ENCODE measurements at places on chromosomes 12 and 14. TPM values are rescaled to one million over a fixed set of nuclear protein-coding genes. Genes with fewer than 3 reads are reported as not detected.

Gene CCDC197
- not detected for polyA plus RNA-seq

Gene CLEC4D
- polyA plus RNA-seq = not detected

Gene NPFF
- not detected for polyA plus RNA-seq

Gene MIP
- not detected for polyA plus RNA-seq

Gene COX8C
- not detected for polyA plus RNA-seq

Gene TEX52
- not detected for polyA plus RNA-seq

Gene TPH2
- polyA plus RNA-seq = not detected
